ENCODE measurements at places on chromosomes 7 and 10. TPM values are rescaled to one million over a fixed set of nuclear protein-coding genes. Genes with fewer than 3 reads are reported as not detected.

DNA sequence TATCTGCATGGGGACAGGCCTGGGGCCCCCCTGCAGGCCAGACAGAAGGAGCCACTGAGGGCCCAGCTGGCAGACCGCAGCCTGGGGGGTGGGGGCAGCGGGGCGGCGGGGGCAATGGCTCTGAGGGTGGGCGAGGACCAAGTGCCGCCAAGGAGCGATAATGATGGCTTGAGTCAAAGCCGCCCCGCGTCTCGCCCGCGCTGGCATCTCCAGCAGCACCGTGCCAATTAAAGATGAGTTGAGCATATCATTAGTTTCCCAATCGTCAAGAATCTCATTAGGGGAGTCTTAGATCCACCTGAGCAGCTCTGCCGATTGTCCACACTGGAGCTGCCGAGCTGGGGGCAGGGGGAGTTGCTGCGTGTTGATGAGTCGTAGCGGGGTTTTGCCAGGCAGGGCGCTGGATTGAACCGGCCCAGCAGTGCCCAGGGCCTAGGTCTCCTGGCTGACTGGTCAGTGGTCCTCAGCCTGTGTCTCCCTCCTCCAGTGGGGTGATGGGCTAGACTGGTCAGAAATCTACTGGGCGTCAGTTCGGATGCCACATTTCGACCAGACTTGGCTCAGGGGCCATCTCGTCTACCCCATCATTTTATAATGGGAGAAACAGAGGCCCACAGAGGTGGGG is 41.0 kb upstream of the PSMG3 start:
- DNase-seq, result no peak

DNA sequence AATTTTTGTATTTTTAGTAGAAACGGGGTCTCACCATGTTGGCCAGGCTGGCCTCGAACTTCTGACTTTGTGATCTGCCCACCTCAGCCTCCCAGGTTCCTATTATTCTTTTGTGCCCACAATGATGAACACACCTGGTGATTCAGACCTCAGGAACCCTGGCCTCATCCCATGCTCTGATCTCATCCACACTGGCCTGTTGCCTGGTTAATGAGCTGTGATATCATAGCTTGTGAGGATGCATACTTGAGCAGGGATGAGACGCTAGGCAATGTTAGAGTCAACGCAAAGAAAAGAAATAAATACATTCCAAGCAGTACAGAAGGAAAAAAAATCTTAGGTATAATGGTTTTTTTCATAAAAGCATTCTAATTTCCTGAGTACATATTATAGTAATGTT is 82.4 kb upstream of the RNF32 start:
- DNase-seq, result no peak

- DNase-seq, result no peak
Measured at GRCh38 chr10:132812520-132812919, 26.6 kb upstream of the NKX6-2 start.

GRCh38 chr7:95646350-95646749 is 50.0 kb upstream of the PDK4 start:
- no peak for DNase-seq

GRCh38 chr10:108566316-108567107 is 1356.8 kb downstream of the XPNPEP1 start:
- no peak for DNase-seq

GRCh38 chr10:62721687-62722086 is 82.8 kb upstream of the ADO start:
- no peak for DNase-seq

- no peak for DNase-seq
Measured at GRCh38 chr7:24825931-24826661, 68.8 kb upstream of the GSDME start.

- no peak for DNase-seq
Measured at GRCh38 chr7:141436139-141436538, 115.1 kb upstream of the AGK start.

The CYP2C19 gene
- 0.15 TPM for total RNA-seq

The AOC1 gene
- 0.37 TPM for total RNA-seq

The PNLIPRP3 gene
- not detected for total RNA-seq

The METTL2B gene
- total RNA-seq, result 17.2 TPM
